ENCODE measurements at places on chromosomes 16 and 17.

DNA sequence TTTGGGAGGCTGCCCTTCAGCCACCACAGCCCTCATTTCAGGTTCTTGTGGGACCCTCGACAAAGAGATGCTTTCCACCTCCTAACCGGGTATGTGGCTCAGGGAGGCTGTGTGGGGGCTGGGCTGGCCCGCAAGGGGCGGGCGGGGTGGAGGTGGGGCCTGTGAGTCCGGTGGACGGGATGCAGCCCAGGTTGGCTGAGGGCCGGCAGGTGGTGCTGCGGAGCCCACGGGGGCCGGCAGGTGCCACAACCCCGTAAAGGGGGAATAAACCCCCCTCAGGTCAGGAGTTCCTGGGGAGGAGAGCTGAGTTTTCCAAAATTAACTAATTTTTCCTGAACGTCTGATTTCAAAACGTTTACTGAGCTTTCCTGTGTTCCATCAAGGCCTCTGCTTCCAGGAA, 4.9 kb upstream of the CIAO3 start:
- no peak for DNase-seq

DNA sequence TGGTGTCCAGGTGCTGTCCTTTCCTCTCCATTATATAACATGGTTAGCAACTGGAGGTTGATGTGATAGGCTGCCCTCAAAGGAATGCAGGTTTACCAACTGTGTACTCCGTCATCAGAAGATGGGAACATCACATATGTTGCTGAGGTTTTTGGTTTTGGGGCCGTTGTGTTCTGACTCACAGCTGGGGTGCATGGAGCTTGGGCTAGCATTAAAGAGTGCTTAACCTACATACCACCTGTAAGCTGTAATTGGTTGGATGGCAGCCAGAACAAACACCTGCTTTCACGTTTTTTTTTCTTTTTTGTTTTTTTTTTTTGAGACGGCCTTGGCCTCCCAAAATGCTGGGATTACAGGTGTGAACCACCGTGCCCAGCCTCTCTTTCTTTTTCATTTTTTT, 20.9 kb downstream of the TMEM11 start:
- no peak for DNase-seq

GRCh38 chr16:56258508-56259424, 67.5 kb downstream of the GNAO1 start:
- no peak for DNase-seq

- DNase-seq = no peak
These were observed 421.7 kb upstream of the C16orf82 start for GRCh38 chr16:26644912-26645543.

DNA sequence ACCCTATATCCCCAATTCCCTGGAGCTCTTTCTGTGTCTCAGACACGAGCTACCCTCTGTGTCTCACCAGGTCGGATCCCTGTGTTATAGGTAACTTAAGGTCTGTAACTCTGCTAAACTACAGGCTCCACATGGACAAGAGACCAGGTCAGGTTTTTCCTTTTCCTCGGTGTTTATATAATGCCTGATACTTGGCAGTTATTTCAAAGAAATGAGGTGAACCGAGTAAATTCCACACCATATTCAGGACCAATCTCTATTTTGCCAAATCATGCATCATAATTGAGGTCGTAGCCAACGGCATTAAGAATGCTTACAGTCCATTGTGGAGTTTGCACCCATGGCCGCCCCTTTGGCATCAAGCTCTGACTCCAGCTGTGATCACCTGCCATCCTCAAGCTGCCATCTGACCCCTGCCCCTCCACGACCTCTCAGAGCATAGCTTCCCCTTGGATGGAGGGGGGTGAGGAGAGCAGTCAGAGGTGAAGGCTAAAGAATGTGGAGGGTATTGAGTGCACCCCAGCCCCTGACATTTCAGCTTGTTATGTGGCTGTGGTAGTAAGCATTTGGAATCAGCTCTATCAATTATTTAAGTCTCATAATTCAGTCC, 434.7 kb upstream of the RBFOX1 start:
- DNase-seq = no peak

DNA sequence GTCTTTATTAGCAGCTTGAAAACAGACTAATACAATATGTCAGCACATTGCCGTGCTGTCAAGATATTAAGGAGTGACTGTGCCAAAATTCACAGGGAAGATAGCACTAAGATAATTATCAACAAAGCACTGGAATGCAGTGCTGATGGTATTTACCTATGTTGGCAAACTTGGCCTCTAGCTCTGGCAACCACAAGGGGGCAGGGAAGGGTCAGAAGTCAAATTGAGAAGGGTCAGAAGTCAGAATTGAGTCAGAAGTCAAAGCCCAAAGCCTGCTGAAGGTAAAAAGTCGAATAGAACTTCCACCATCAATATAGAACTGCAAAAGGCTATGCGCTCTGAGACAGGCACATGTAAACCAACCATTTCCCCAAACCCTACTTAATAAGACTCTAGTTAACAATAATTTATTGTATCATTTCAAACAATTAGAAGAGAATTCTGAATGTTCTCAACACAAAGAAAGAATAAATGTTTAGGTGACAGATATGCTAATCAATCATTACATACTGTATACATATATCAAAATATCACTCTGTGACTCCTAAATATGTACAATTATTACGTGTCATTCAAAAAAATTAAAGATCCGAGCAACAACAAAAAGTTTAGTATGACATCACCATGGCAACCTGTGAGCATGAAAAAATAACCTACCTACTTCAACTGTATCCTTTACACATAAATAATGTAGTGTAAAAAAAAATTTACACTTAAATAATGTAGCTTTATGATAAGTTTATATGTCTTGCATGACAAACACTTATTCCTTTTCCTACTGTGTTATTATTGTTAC, 916.1 kb downstream of the KCNJ2 start:
- no peak for DNase-seq

DNA sequence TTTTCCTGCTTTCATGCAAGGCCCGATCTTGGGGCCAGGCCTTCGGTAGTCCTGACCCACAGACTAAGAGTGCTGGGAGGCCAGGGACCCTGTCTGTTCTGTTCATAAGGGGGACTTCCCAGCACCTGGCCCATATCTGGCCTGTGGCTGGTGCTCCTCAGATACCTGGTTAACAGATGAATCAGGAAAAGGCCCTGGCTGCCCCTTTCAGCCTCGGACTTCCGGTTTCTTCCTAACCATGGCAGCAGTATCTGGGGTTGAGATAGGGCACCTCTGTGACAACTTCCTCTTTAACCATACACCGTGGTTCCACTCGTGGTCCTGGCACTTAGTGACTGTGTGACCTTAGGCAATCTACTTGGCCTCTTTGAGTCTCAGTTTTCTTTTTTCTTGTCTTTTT, 18.4 kb downstream of the PLCG2 start:
- no peak for DNase-seq

DNA sequence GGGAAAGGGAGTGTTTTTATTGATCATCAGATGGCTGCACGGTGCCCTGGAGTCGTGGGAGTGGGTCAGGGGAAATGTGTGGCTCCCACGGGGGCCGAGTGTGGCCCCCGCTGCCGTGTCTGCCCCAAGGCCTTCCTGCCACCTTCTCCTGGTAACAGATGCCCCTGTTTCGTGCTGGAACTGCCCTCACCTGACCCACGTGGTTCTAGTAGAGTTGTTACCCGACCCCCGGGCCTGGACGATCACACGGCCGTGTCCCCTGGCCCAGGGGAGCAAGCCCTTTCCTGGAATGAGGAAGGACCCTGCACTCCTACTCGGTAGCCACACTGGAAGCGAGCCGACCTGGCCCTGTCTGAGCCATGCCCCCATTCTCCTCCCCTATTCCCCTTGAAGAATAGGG, 37.6 kb downstream of the ACTG1 start:
- DNase-seq = no peak

GRCh38 chr17:61196302-61196704, 203.3 kb upstream of the TBX2 start:
- no peak for DNase-seq

DNA sequence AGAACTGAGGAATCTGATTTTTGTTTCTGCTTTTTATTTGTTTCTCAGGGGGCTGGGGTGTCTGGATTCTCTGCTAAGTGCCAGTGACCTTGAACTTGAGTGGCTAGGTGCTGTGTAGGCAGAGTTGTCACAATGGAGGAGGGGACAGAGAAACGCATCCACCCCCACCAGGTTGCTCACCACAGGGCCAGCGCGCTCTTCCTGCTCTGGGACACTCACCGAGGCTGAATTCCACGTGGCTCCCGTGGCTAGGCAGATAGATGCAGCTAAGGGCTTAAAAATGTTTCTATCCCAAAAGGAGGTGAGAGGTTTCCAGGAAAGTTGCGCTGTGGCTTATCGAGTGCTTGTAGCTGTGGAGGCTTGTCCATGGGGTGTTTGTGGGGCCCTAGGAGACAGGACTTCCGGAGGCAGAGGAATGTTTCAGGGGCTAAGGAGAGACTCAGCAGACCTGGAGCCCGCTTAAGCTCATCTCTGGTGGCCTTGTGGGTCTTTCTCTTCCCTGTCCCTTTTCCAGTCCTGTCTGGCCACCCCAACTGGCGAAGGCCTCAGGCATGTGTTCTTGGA, 36.8 kb downstream of the ADCY7 start:
- no peak for DNase-seq

GRCh38 chr17:27284811-27285415, 9.0 kb upstream of the WSB1 start:
- DNase-seq = no peak

- no peak for DNase-seq
These were observed 14.7 kb upstream of the WNT3 start for GRCh38 chr17:46832945-46833839.

- no peak for DNase-seq
These were observed 248.1 kb downstream of the HS3ST3A1 start for GRCh38 chr17:13353590-13353989.

DNA sequence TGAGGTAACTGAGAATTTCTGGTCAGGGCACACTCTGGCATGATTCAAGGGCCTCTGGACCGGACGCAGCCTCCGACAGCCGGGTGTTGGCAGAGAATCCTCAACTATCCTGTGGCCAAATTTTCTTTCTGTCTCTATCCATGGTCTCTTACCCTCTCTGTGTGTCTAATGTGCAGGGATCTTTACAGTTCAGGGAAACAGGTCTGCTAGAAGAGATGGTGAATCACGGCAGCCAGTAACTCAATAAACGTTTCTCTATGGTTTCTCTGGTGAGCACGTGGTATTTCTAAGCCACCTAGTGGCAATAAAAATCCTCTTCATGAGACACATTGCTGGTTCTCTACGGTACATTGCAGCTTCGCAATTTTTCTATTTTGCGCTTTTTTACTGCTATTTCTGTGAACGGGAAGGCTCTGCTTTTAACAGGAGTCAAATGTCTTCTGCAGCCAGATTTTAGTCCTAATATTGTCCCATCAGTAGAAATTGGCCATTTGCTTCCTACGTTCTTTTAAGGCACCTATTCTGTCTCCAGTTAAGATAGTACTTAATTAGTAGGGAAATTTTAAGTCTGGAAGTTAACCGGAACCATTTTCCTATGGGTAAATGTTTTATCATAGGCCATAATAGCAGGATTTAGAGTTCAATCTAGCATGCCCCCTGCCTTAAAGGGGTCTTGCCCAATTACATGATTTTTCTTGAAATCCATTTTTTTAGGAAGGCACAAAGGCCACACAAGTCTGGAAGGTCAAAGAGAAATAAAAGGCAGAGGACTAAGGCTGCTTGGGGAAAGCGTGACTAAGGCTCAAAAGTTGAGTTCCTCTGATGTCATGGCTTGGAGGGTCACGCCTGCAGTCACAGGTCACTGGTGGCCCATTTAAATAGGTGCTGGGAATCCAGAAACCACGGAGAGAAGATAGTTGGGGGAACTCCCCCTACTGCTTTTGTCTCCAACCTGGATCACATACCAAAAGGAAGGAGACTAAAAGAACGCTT, 31.5 kb downstream of the QPRT start:
- DNase-seq = no peak

- DNase-seq = no peak
These were observed 185.1 kb downstream of the KATNIP start for GRCh38 chr16:27735031-27735430.

DNA sequence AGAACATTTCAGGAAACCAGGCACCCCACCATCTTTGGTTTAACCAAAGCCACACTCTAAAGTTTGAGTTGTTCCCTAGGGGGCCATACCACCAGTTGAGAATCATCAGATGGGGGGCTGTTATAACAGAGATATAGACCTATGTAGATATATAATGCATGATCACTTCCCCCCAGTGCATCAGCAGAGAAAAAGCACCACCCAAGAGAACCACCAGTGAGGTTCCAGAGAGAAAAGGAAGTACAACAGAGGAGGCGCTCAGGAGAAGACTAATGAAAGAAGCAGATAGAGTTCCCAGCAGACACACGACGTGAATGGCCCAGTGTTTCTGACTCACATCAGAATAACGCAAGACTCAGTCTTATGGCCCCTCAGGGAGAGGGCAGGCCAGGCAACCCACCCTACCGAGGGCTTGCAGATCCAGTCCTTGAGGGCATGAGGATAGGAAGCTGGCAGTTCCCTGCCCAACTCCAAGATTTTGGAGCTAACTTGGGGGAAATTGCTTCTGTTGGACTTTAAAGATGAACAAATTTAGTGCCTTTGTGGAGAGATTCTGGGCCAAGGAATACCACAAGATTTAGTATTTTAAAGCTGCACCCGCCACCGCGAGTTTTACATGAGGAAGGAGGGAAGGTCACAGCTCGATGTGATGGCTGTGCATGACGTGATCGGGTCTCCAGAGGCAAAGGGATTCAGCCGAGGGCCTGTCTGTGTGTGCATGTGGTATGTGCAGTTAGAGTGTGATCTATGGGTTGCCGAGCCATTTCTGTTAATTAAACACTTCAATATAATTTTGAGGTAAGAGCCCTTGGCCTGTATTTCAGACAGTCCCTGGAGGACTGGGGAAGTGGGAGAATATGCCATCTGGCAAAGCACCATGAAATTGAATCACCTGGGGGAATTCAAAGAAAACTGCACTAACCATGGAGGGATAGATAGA, 53.1 kb downstream of the AIPL1 start:
- DNase-seq = no peak

DNA sequence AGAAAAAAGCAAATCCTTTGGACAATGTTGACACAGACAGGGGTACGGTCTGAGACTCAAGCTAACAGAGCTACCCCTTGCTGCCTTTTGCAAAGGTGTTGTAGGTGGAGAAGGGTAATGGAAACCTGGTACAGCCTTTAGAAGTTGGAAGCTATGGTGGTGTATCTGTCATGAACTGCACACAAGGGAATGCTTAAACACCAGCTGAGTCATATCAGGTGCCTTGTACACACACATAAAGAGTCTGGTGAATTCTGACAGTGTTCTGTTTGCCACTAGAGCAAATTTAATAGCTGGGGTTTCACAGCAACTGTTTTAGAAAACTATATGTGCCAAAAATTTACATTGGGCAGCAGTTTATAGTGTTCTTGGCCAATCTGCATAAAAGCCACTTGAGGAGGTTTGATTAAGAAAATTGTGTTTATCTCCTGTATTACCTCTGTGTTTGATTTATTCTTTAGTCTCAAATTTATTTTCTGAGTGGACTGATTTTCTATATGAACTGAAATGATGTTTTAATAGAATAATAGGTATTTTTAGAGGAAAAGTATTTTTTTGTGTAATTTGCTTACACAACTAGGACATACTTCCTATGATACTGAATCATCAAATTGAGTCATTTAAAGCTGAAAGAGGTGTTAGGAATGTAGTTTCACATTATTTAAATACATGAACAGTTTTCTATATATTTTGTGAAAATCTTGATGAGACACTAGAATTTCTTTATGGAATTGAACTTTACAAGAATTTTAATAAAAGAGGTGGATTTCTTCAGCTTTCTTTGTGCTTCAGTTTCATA, 136.9 kb downstream of the MAP2K6 start:
- DNase-seq = no peak

Data from RWPE2 (cell line).